NCI-H2171 treated with DMSO at 0.1 percent for 48 hours (cell line): ENCODE measurements at places on chromosomes 6 and 20.

DNA sequence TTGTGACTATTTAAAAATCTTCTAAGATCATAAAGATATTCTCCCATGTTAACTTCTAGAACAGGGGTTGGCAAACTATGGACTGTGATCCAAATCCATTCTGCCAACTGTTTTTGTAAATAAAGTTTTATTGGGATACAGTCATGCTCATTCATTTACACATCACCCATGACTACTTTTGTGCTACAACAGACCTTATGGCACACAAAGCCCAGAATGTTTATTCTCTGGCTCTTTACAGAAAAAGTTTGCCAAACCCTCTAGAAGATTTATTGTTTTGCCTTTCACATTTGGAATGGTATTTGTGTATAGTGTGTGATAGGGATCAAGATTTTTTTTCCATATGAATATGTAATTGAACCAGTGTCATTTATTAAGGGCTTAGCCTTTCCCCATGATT lies 341.7 kb downstream of the CD83 start:
- DNase-seq, result no peak

- peak; percentile 46 for DNase-seq
Observed at GRCh38 chr6:30678964-30679726, 6.3 kb upstream of the DHX16 start.

- peak; percentile 75 for DNase-seq
Observed at GRCh38 chr20:9609887-9610502, 95.6 kb downstream of the LAMP5 start.

GRCh38 chr6:105388392-105388791 lies 14.5 kb downstream of the PREP start:
- DNase-seq, result no peak

DNA sequence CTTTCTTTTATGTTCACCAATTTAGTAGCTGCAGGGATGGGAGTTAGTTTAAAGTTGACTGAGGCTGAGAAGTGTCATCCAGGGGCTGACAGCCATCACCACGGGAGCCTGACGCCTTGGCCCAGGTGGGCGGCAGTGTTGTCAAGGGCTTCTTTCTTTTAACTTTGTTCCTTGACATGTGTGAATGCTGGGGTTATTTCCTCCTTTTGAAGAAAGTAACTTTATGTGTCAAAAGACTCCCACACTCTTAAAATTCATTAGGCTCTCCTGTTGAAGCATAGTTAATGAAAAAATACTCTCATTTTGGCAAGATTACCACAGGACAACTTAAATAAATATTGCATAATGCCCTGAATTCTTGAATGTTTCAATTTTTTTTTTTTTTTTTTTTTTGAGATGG lies 50.0 kb downstream of the SASH1 start:
- DNase-seq, result no peak

- no peak for DNase-seq
Observed at GRCh38 chr6:90514496-90514895, 72.4 kb downstream of the MAP3K7 start.

GRCh38 chr6:130955755-130956154 lies 107.3 kb downstream of the EPB41L2 start:
- DNase-seq, result no peak

DNA sequence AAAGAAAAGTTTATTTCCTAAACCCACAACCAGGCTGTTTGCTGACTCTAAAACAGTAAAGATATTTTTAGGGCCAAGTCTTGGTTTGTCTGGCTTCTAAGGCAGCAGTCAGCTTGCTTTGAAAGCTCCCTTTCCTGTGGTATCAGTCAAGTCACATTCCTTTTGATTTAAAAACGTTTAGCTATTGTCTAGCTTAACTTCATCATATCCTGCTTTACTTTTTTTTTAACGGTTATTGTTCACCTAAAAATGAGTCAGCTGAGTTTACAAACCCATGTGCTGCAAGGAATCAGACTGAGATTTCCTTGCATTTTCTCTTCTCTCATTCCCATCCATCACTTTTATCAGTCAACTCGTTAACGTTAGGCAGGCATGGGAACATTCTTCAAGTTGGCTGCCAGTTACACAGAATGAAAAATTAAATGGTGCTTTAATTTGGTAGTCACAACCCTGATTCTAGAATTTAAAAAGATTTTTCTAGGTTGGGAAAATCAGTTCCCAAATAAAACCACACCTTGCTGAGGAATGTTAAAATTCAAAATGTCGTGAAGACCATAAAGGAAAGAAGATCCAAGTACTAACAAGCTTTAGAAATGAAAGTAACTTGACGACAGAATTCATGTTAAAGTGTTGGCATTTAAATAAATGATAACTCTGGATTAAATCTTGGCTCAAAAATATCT lies 45.9 kb downstream of the ELOVL5 start:
- no peak for DNase-seq

GRCh38 chr20:19073584-19074218 lies 138.7 kb upstream of the SLC24A3 start:
- no peak for DNase-seq

DNA sequence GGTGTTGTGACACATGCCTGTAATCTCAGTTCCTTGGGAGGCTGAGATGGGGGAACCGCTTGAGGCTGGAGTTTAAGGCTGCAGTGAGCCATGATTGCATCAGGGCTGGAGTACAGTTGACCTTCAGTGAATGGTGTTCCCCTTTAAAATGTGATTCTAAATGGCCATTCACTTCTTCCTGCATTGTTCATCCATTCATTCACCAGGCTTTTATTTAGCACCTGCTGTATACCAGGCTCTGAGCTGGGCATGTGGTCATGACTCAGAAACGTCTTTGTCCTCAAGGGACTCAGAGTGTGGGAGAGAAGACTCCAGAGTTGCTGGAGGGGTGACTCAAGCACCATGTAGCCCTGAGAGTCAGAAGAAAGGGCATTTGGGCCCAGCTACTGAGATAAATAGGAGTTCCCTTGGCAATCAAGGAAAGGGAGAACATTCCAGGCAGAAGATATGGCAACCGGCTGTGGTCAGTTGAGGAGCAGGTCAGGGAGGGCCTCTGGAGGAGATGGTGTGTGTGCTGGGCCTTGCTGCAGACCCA lies 101.1 kb downstream of the DLGAP4 start:
- DNase-seq, result no peak

DNA sequence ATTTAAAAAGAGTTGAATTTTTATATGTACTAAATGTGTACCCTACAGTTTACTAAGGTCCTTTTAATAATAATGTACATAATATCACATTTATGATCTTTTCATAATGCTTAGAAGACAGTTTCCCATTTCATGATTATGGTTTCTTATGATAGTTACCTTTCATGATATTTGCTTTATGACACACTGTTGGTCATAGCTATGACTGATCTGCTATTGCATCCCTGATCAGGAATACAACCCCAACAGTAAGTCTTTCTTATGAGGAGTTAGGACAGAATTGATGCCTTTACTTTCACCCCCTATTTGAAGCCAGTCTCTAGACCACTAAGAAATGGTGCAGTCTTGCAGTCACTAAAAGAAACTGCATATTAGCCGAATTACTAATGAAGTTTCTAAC lies 31.0 kb downstream of the LCA5 start:
- no peak for DNase-seq

DNA sequence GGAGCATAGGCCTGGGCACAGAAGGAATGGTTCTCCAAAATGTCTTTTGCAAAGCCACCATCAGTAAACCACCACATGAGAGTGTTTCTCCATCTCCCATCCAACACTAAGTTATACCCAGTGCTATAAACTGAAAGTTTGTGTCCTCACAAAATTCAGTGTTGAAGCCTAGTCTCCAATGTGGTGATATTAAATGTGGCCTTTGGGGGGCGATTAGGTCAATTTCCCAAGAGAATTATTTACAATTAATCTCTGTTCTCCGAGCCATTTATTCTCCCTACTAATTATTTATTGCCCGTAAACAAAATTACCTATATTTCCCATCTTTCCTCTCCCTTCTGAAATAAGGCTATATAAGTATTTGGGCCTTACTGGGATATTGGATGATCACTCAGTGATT lies 26.1 kb downstream of the OR2B2 start:
- DNase-seq, result no peak

- no peak for DNase-seq
Observed at GRCh38 chr6:29685718-29686326, 4.9 kb upstream of the ZFP57 start.

- peak; percentile 58 for DNase-seq
Observed at GRCh38 chr6:145756170-145756662, 20.9 kb upstream of the EPM2A start.

GRCh38 chr6:48986845-48987244 lies 476.2 kb downstream of the MMUT start:
- DNase-seq, result no peak

- DNase-seq, result peak; percentile 72
Observed at GRCh38 chr6:6694368-6694780, 105.9 kb downstream of the LY86 start.

GRCh38 chr6:73391675-73392074 lies 3.0 kb upstream of the DDX43 start:
- no peak for DNase-seq

DNA sequence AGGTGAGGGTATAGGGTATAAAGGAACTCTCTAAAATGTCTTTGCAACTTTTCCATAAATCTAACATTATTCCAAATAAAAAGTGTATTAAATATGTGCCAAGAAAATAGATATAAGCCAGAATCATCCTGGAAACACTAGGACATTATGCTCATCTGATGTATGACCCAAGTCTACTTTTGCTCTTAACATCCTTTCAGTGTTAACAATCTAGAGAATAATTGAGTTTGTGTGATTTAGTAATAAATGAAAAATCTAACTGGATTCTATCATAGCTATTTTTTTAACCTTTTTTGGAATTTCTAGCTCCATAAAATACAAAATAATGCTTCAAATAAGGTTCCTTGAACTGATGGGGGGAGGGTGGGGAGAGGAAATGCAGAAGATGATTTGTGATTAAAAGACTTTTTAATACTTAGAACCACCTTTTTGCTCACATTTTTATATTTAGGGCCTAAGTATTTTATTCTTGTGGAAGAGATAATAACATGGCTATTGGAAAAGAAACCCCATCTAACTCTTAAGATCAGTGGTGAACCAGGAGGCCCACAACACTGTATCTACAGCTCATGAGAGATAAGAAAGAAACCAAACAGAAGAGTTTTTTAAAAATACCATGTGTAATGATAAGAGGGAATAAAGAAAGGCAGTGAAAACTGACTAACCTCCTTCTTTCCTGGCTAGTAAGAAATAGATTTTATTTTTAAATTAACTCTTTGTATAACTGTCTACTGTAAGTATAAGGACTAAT lies 68.5 kb downstream of the PDSS2 start:
- no peak for DNase-seq

GRCh38 chr6:43271103-43271815 lies 26.8 kb upstream of the SLC22A7 start:
- DNase-seq, result no peak

GRCh38 chr6:28982476-28983266 lies 22.4 kb downstream of the ZNF311 start:
- no peak for DNase-seq

GRCh38 chr6:7628479-7628878 lies 38.5 kb downstream of the SNRNP48 start:
- no peak for DNase-seq

DNA sequence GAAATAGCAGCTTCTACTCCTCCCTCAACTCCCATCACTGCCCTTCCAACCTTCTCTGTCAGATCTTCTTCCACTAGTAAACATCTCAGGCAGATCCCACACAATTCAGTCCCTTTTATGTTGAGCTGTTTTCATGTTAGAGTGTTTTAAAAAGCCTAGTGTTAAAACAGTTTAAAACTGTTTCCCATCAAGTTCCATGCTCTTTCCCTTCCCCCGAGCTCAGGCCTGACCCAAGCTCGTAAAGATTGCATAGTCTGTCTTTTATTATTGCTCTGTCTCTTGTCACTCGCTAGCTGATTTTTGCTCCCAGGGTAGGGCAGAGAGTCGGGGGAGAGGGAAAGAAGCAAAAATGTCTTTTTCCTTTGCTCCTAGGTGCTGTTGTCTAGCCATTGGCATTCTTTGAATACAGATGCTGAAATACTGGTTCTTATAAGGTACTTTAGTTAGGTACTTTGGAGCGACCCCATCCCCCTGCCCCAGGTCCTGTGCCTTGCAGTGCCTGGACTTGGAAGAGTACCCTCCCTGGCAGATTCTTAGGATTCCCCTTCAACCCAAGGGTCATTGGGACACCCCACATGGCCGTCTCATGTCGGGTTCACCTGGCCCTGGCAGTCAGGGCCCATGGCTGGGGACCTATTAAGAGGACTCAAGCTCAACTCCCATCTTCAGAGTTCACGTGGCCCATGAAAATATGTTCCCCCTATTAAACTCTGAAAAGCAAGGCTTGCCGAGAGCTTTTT lies 101.2 kb upstream of the ARMC2 start:
- no peak for DNase-seq

GRCh38 chr6:72689107-72689954 lies 67.5 kb downstream of the KCNQ5 start:
- DNase-seq, result no peak

DNA sequence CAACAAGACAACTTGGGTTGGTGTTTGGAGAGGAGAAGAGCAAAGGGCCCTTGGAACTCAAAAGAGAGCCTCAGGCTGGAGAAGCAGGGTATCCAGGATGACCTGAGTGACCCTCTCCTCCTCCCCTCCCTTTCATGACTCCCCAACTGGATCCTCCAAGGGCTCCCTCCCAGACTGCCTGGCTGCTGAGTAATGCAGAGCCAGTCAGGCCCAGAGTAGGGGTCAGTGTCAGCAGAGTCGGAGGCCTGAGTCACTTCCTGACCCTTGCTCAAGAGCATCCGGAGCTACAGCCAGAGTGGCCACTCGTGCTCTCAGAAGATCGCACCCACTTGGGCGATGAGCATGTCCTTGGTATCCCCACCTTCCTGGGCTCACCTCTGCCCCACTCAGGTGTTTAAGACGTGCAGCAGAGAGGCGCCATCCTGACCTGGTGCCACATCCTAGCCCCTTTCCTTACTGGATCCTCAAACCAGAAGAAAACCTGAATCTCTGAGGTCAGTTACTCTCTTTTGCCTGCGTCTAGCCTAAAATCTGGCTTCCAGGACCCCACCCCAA lies 2.8 kb upstream of the MAPK13 start:
- DNase-seq, result no peak

DNA sequence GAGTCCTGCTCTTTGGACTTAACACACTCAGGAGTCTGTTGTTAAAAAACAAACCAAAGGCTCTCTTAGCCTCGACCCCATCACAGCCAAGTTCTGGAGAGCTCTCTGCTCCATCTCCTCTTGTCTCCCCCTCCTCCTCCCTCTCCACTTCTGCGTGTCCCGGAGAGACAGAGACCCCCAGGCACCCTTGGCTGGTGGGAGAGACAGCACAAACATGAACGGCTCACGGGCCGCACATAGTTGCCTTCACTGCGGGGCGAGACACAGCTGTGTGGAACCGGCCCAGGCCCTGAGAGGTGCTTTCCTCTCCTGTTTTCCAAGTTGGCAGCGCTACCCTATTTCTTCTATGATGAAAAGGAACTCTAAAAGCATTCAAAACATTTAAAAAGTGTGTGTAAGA lies 23.3 kb upstream of the MYT1 start:
- no peak for DNase-seq

GRCh38 chr6:42984924-42985475 lies 630 bp downstream of the PPP2R5D start:
- no peak for DNase-seq

- DNase-seq, result no peak
Observed at GRCh38 chr6:28794175-28795002, 129.4 kb downstream of the TRIM27 start.

GRCh38 chr20:19562426-19562825 lies 195.6 kb upstream of the RIN2 start:
- DNase-seq, result peak; percentile 26

GRCh38 chr6:32046450-32047083 lies 8.4 kb downstream of the CYP21A2 start:
- peak; percentile 40 for DNase-seq
